ENCODE measurements at places on chromosomes 11 and 22.
A peak's percentile ranks its signal among the peaks of the same experiment; 100 is the strongest.

GRCh38 chr11:34114014-34114413 is 8.6 kb downstream of the NAT10 start:
- no peak for DNase-seq
- H3K4me3 ChIP-seq, result no peak overlapping the region
- H3K27me3 ChIP-seq, result no peaks in the 10 kb centered on the region
- H3K4me1 ChIP-seq, result peaks cover 5% of the 10 kb centered on the region
- peaks cover 58% of the 10 kb centered on the region for H3K36me3 ChIP-seq
- H3K27ac ChIP-seq, result no peak overlapping the region

- H3K4me3 ChIP-seq, result no peak overlapping the region
- no peaks in the 10 kb centered on the region for H3K27me3 ChIP-seq
- H3K27ac ChIP-seq, result no peak overlapping the region
- DNase-seq, result no peak
- H3K4me1 ChIP-seq, result peaks cover 9% of the 10 kb centered on the region
- peaks cover 31% of the 10 kb centered on the region for H3K36me3 ChIP-seq
These were observed 5.9 kb upstream of the RNH1 start for GRCh38 chr11:512761-513595.

DNA sequence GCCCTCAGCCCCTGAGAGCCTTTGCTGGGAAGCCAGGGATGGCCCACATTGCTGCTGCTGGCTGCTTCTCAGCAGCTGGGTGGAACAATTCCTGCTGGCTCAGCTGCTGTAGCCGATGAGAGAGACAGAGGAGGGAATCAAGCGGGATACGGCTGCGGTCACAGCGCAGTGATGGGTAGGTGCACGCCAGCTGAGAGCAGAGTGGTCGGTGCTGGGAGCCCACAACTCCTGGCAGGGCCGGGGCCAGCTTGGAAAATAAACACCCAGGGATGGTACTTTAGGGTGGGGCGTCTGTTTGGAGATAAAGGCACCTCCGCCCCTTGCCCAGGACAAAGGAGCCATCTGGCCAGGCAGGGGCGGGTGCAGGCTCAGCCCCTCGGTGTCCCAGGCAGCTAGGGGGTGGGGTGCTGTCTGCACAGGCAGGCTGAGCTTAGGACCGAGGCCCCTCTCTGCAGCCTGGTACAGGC is 480.5 kb downstream of the MIAT start:
- H3K4me1 ChIP-seq, result no peaks in the 10 kb centered on the region
- H3K27ac ChIP-seq, result no peak overlapping the region
- no peak overlapping the region for H3K4me3 ChIP-seq
- peaks cover 9% of the 10 kb centered on the region for H3K27me3 ChIP-seq

- peaks cover 38% of the 10 kb centered on the region for H3K27me3 ChIP-seq
- H3K36me3 ChIP-seq, result no peaks in the 10 kb centered on the region
- H3K27ac ChIP-seq, result no peak overlapping the region
- H3K4me3 ChIP-seq, result no peak overlapping the region
These were observed 5.5 kb upstream of the FXYD2 start for GRCh38 chr11:117830072-117830471.

DNA sequence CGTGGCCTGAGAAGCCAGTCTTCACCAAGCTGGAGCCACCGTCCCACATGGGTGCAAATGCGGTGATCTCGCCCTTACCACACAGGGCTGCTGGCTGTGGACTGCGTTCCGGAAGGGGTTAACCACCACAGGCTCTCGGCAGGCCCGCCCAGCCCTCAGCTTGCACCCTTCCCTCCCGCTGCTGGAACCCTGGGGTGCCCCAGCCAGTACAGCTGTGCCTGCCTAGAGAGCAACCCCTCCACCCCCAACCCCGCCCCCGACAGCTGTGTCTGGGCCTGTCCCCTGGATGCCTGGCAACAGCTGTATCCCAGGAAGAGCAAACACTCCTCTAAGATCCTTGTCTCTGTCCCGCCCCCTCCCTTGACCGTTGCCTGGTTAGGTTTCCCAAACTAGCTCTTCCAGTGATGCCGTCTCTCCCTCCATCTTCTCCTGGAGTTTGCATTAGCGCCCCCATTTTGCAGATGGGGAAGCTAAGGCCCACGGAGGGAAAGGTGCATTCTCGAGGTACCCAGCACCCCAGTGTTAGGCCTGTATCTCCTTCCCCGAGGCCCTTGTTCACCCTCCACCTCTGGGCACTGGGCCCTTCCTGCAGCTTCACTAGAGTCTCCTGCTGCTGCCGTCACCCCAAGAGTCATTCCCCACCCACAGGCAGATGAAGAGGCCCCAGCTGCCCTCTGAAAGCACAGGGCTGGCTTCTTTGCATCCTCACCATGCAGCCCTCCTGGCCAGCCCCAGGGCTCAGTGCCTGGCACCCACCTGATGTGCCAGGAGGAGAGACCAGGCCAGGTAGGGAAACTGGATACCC is 12.6 kb upstream of the COX8A start:
- peaks cover 3% of the 10 kb centered on the region for H3K36me3 ChIP-seq
- peaks cover 26% of the 10 kb centered on the region for H3K4me1 ChIP-seq
- H3K27me3 ChIP-seq, result peaks cover 4% of the 10 kb centered on the region

DNA sequence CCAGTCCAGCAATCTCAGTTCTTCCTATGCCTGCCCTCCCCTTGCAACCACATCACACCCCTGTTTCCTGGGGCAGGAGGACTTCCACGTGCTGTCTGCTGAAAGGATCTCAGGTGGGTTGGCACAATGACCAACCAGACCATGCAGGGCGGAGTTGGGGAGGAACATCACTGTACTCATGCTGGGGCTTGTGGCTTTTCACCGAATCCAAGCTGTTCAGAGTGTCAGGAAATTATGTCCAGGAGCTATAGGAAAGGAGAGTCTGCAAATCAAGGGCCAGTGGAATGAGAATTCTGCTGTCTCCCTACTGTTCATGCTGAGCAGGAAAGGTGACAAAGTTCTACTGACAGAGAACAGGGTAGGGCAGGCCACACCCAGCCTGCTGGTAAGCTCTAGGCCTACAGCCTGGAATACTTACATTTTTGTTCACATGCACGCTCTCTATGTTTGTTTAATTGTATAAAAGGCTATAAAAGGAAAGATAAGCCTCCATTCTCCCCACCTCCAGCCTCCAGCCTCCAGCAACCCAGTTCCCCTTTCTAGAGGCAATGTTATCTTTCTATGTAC is 1.7 kb upstream of the PLAAT2 start:
- peaks cover 64% of the 10 kb centered on the region for H3K4me1 ChIP-seq
- H3K4me3 ChIP-seq, result no peak overlapping the region
- peak overlapping the region; percentile 62 for H3K27ac ChIP-seq
- no peaks in the 10 kb centered on the region for H3K27me3 ChIP-seq
- H3K36me3 ChIP-seq, result no peaks in the 10 kb centered on the region

- no peaks in the 10 kb centered on the region for H3K27me3 ChIP-seq
- H3K4me1 ChIP-seq, result no peaks in the 10 kb centered on the region
- H3K27ac ChIP-seq, result no peak overlapping the region
- no peak overlapping the region for H3K4me3 ChIP-seq
- peaks cover 34% of the 10 kb centered on the region for H3K36me3 ChIP-seq
These were observed 58.0 kb downstream of the FAR1 start for GRCh38 chr11:13726456-13726855.

DNA sequence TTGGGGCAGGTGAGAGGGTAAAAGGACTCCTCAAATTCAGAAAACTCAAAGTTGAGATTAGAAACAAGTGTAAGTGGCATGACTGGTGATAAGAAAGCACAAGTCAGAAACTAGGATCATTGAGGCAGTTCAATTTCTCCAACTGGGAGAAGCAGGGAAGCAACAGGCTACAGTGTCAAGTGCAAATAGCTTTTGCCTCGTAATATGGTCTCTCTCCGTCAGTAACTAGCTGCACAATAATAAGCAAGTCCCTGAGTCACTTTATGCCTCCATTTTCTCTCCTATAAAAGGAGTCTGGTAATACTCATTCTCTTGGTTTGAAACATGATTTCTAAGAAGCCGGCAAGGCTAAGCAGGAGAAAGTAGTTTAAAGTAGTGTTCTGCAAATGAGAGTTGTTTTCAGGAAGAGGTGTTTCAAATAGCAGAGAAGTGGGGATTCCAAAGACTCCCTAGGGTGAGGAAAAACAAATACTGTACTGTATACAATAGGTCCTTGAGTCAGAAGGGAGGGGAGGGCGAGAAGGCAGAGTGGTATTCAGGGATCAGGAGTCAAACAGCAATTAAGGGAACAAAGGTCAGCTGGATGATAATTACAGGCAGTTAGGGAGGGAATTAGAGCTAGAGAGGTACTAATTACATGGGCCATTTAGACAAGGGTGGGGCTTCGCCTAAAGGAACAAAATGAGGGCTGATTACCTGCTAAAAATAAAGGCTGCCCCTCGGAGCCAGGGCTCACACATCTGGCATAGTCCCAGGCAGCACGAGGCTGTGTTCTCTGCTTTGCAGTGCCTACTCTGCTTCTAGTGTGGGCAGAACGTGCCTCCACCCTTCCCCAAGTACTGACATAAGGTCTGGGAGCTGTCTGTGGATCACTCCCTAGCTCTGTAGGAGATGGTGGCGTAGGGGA is 96.0 kb upstream of the BDNF start:
- no peaks in the 10 kb centered on the region for H3K27me3 ChIP-seq
- no peak for DNase-seq
- H3K4me3 ChIP-seq, result no peak overlapping the region
- no peak overlapping the region for H3K27ac ChIP-seq
- H3K4me1 ChIP-seq, result no peaks in the 10 kb centered on the region

- no peak for DNase-seq
- no peak overlapping the region for H3K4me3 ChIP-seq
- no peaks in the 10 kb centered on the region for H3K27me3 ChIP-seq
- peaks cover 21% of the 10 kb centered on the region for H3K4me1 ChIP-seq
- H3K27ac ChIP-seq, result no peak overlapping the region
- no peaks in the 10 kb centered on the region for H3K36me3 ChIP-seq
These were observed 166.4 kb downstream of the ETS1 start for GRCh38 chr11:128420951-128421350.

- H3K36me3 ChIP-seq, result no peaks in the 10 kb centered on the region
- no peak for DNase-seq
These were observed 110.9 kb upstream of the PITPNB start for GRCh38 chr22:28029956-28030355.

DNA sequence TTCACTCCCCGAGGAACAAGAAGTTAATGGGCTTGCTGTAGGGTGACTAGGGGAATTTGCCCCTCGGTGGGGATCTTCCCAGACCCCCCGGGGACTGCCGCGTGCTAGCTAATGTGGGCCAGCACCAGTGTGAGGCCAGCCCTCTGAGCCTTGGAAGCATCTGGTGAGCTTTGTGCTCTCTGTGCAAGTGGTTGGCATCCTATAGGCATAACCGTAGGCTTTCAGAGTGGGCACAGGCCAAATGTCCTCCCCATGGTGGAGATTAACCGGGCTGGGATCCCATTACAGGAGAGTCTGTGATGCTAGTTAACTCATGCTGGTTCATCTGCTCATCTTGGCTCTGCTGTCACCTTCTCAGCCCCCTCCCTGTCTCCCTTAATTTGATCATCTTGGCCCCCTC is 125.7 kb downstream of the TRIM29 start:
- no peak overlapping the region for H3K27ac ChIP-seq
- H3K36me3 ChIP-seq, result no peaks in the 10 kb centered on the region
- H3K4me1 ChIP-seq, result no peaks in the 10 kb centered on the region
- H3K27me3 ChIP-seq, result peaks cover 45% of the 10 kb centered on the region

- H3K27ac ChIP-seq, result no peak overlapping the region
- no peaks in the 10 kb centered on the region for H3K36me3 ChIP-seq
- DNase-seq, result no peak
- peaks cover 31% of the 10 kb centered on the region for H3K27me3 ChIP-seq
- no peaks in the 10 kb centered on the region for H3K4me1 ChIP-seq
These were observed 168.6 kb downstream of the CTTN start for GRCh38 chr11:70566768-70567530.

GRCh38 chr11:17713851-17714250 is 5.5 kb upstream of the MYOD1 start:
- H3K4me3 ChIP-seq, result no peak overlapping the region
- no peaks in the 10 kb centered on the region for H3K4me1 ChIP-seq
- peaks cover 20% of the 10 kb centered on the region for H3K27me3 ChIP-seq
- no peak for DNase-seq
- no peaks in the 10 kb centered on the region for H3K36me3 ChIP-seq

DNA sequence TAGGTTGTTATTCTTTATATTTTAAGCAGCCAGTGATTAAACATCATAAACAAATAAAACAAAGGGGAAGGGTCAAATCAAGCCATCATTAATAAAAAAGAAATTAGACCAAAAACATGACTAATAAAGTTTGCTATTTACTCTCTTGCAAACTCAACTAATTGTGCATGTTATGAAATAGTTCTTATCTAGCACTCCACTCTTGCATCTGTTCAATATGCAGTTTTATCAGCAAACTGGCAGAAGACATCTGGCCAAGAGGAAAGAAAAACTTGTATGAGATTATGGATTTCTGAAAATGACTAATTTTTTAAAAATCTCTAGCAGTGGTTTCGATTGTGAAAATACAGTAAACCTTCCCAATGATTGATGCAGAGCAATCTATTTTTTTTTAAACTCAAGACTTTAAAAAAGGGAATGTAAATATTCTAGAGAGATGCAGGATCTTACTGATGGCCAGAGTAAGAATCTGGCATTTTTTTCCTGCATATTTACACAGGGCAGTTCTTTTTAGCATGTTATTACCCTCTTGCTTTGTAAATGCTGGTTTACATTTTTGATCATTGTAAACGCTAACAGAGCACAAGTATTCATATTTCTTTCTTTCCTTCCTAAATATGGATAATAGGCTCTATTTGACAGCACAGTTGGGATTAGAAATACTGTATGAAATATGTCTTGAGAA is 83.3 kb downstream of the GRIA4 start:
- no peaks in the 10 kb centered on the region for H3K36me3 ChIP-seq
- H3K4me1 ChIP-seq, result no peaks in the 10 kb centered on the region
- no peaks in the 10 kb centered on the region for H3K27me3 ChIP-seq
- H3K4me3 ChIP-seq, result no peak overlapping the region
- DNase-seq, result no peak
- H3K27ac ChIP-seq, result no peak overlapping the region

DNA sequence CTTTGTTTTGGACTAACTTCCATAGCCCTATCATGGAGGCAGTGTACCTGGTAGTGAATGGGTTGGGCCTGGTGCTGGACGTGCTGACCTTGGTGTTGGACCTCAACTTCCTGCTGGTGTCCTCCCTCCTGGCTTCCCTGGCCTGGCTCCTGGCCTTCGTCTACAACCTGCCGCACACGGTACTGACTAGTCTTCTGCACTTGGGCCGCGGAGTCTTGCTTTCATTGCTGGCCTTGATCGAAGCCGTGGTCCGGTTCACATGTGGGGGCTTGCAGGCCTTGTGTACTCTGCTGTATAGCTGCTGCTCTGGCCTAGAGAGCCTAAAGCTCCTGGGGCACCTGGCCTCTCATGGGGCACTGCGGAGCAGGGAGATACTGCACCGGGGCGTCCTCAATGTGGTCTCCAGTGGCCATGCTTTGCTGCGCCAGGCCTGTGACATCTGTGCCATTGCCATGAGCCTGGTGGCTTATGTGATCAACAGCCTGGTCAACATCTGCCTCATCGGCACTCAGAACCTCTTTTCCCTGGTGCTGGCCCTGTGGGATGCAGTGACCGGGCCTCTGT is 846 bp downstream of the RNF26 start:
- no peak for DNase-seq
- peak overlapping the region; percentile 97 for H3K27ac ChIP-seq
- H3K27me3 ChIP-seq, result peaks cover 31% of the 10 kb centered on the region
- peaks cover 15% of the 10 kb centered on the region for H3K36me3 ChIP-seq
- H3K4me3 ChIP-seq, result peak overlapping the region; percentile 99
